ENCODE measurements at places on chromosomes 6 and 20.

GRCh38 chr6:163427498-163428254 lies 13.2 kb downstream of the QKI start:
- DNase-seq: no peak

DNA sequence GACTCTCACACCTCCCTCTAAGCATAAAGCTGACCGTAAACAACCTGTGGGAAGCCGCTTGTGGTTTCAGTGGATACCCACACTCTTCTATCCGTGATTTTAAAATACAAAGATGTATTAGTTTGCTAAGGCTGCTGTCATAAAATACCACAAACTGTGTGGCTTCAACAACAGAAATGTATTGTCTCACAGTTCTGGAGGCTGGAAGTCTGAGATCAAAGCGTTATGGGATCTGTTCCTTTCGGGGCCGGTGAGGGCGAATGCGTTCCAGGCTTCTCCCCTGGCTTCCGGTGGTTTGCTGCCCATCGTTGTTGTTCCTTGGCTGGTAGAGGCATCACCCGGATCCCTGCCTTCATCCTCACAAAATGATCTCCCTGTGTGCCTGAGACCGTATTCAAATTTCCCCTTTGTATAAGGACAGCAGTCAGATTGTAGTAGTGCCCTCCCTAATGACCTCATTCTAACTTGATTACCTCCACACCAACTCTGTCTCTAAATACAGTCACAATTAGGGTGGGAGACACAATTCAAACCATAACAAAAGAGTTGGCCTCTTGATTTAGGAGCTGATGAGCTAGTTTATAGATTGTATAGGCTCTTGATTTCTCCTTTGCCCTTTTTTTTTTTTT lies 210.6 kb upstream of the SOX4 start:
- DNase-seq: no peak

DNA sequence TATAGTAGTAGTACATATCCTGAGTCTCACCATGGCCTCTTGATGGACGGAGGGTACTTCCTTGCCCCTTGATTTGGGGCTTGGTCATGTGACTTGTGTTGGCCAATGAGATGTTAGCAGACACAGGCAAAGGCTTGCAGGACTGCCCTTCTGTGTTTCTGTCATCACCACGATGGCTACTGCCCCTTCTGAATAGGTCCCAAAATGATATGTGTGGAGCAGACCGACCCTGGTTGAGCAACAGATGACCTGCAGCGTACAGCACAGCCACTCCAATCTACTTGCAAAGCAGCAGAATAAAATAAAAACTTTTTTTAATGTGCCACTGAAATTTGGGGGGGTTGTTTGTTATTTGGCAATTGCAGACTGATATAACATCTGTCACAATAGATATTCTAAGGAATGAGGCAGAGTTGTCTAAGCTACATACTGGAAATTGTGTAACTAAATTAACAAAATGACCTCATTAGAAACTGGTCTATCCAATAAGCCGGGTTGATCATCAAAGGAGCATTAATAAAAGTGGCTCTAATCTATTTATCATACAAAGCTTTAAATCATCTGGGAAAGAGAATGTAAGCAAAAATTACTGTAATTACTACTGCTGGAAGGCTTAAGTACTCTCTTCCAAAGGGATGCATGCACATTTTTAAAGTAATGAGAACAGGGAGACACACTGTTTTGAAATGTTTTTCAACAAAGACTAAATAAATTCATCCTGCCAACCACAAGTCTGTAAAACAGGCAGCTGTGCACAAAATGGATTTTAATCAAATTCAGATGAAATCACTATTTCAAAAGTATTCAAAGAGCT lies 209.5 kb downstream of the KIF16B start:
- DNase-seq: no peak

DNA sequence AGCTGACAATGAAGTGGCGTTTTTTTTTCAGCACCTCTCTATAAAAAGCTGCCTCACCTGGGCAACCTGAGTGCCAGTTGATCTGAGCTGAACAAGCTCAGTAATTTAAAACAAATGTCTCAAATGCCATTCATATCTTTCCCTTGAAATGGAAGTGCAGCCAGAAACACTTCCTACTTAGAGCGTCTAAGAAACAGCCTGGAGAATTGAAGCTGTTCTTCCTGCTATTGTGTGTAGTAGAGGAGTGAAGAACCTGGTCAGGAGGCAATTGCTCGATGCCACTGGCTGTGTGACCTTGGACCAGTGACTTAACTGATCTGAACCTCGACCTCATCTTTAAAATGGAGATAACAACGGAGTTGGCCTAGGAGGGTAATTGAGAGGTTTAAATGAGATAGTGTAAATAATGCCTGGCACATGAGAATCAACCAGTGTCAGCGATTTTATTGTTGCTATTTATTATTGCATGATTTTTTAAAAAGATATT lies 95.4 kb upstream of the FOXQ1 start:
- DNase-seq: no peak

- no peak for DNase-seq
These were observed 25.8 kb downstream of the SERPINB9 start for GRCh38 chr6:2877057-2877882.

DNA sequence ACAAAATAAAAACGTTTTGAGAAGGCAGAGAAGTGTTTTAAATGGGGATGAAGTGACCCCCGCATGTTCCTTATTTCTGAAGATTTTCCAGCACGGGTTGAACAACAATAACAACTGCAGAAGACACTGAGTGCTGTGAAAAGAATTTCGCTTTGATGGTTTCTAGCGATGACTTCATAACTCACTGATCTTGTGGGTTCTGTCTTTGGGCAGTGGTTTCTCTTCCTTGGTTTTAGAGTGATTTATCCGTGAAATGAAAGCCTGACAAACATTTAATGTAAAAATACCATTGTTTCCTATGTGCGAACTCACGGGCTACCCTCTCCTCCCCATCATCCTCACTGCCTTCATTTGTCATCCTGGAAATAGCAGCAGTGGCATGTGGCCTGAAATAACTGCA lies 793.9 kb downstream of the QKI start:
- no peak for DNase-seq

- DNase-seq: no peak
These were observed 183.7 kb downstream of the MCHR2 start for GRCh38 chr6:99810295-99810694.

DNA sequence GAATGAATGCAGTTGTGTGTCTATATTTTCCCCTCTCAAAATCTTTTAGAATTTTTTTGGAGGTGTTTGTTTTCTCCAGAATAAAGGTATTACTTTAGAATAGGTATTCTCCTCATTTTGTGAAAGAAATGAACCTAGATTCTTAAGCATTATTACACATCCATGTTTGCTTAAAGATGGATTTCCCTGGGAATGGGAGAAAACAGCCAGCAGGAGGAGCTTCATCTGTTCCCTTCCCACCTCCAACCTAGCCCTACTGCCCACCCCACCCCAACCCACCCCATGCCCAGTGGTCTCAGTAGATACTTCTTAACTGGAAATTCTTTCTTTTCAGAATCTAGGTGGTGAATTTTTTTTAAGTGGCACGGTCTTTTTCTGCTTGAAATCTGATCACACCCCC lies 127.8 kb downstream of the CD109 start:
- no peak for DNase-seq

GRCh38 chr20:61611401-61612180 lies 359.5 kb downstream of the CDH4 start:
- DNase-seq: no peak

- DNase-seq: no peak
These were observed 23.5 kb upstream of the BACH2 start for GRCh38 chr6:90319979-90320685.

- no peak for DNase-seq
These were observed 514.5 kb upstream of the GJE1 start for GRCh38 chr6:141618180-141618581.

- DNase-seq: no peak
These were observed 23.0 kb downstream of the GMDS start for GRCh38 chr6:2222275-2222842.

GRCh38 chr6:166387642-166388289 lies 5.0 kb upstream of the MPC1 start:
- DNase-seq: no peak

GRCh38 chr6:72836971-72837370 lies 215.1 kb downstream of the KCNQ5 start:
- no peak for DNase-seq

DNA sequence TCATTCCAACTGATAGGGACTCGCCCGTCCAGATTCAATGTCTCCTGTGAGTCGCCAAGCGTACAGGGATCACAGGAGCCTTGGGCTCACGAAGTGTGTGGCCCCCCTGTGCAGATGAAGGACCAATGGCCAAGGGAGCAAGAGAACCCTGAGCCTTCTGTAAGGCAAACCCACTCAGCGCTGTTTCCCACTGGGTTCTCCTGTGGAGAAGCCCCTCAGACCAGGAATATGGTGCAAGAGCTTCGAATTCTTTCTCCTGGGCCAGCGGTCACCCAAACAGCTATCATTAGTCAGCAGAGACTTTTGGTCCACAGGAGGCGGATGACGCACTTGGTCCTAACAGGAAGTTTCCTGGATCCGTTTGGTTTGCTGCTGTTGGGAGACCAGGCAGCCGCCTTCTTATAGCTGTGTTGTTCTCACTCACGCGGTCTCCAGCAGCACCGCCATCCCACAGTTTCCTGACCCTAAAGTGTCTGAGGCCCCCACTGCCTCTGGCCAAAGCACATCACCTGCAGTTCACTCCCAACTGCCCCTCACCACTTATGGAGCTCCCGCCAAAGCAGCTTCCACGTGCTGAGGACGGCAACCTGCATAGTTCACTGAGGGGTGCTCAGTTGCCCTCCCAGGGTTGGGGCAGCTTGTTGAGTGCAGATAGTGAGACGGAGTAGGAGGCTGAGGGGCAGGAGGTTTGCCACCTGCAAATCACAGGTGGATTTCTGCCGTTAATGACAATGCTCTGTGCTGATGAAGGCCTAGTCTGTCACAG lies 268.6 kb downstream of the ERMARD start:
- no peak for DNase-seq

DNA sequence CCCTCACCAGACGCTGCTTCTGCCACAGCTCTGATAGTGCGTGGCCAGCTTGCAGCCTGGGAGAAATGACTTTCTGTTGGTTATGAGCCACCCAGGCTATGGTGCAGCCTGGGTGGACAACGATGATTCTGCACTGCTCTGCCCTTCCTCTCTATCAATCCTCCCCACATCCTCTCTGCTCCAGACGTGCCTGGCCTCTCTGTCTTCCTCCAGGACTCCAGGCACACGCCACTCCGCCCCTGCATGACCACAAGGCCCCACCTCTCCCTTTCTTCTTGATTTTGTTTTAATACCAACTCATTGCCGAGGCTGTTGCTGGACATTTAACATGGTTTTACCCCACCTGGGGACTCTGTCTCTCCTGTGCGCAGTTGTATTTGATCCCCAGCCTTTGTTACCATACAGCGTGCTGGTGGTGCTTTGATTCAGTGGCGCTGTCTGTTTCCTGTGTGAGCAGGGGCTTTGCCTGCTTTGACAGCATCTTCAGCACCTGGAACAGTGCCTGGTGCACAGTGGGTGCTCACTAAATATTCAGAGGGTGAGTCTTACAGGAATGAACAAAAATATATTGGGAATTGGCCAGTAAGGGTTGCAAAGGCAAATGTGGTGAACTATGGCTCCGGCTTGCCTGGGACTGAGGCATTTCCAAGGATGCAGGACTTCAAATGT lies 280.9 kb downstream of the CDH26 start:
- no peak for DNase-seq

GRCh38 chr20:57683287-57683686 lies 26.5 kb downstream of the PMEPA1 start:
- DNase-seq: no peak

GRCh38 chr6:2783188-2783963 lies 18.2 kb downstream of the WRNIP1 start:
- no peak for DNase-seq

- DNase-seq: no peak
These were observed 77.6 kb downstream of the LIN28B start for GRCh38 chr6:105034470-105034869.

DNA sequence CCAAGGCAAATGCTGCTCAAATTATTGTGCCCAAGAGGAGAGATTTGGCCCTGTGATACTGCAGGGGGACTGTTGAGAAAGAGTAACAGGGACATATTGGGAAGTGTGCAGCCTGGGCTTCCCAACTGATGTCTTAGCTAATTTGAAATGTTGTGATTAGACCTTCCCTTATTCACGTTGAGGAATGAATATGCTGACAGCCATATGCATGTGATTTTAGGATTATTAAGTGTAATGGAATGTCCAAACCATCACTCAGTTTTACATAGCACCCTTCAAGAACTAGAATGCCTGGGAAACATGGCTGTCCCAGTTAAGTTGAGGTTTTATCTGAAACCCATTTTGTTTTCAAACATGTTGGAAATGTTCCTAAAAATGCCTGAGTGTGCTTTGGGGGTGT lies 81.4 kb downstream of the CARMIL1 start:
- no peak for DNase-seq

- no peak for DNase-seq
These were observed 135.2 kb upstream of the MLIP start for GRCh38 chr6:53975941-53976615.

- DNase-seq: no peak
These were observed 59.5 kb downstream of the MTHFD1L start for GRCh38 chr6:150924808-150925589.

DNA sequence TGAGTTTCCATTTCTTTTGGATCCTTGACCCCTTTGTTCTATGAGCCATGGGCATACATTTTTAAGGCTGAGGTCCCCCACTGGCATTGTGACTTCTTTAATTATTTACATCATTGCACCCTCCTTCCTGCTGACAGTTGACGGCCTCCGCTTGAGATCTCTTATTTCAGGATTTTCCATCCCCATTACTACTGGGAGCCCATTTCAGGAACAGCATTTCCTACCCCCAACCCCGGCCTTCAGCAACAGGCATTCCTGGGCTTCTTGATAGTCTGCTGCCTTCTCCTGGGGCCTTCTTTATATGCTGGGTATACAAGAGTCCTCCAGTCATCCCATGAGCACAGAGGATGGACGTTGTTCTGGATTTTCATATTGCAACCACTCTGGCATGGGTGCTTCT lies 3.8 kb downstream of the ULBP1 start:
- DNase-seq: no peak

- no peak for DNase-seq
These were observed 15.6 kb downstream of the ENPP1 start for GRCh38 chr6:131823276-131823902.

GRCh38 chr20:32278199-32278643 lies 770 bp downstream of the KIF3B start:
- DNase-seq: no peak

DNA sequence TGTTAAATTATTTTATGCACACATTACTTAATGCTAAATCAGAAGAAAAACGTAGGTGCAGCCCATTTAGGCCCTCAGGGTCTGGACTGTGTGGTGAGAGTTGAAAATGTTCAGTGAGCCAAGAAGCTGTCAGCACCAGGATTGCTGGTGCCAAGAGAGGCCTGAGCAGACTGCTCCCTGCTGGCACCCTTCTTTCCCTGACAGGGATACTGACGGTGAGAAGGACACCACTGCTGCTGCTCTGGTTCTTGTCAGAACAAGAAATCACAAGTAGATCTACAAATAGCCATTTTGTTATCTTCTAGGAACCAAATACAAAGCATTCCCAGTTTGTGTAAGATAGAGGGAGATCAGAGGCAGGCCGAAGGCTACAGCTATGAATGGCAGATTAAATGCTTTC lies 48.7 kb upstream of the CRISP1 start:
- DNase-seq: no peak

DNA sequence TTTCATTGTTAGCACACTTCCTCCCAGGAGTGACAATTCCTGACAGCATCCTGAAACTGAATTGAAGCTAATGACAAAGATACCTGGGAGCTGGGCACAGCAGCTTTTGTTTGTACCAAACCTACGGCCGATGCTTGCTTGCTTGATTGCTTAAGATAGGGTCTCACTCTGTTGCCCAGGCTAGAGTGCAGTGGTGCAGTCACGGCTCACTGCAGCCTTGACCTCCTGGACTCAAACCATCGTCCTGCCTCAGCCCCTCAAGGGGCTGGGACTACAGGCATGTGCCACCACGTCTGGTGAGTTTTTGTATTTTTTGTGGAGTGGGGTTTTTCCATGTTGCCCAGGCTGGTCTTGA lies 84.7 kb upstream of the SCP2D1 start:
- no peak for DNase-seq
